WTC11 (cell line): ENCODE measurements at places on chromosomes 7 and 10. TPM values are rescaled to one million over a fixed set of nuclear protein-coding genes. Genes with fewer than 3 reads are reported as not detected.

The LRRD1 gene
- not detected in 3 replicates for total RNA-seq

- DNase-seq = no peak
These were observed 71.8 kb upstream of the DNAJB6 start for GRCh38 chr7:157265051-157265450.

DNA sequence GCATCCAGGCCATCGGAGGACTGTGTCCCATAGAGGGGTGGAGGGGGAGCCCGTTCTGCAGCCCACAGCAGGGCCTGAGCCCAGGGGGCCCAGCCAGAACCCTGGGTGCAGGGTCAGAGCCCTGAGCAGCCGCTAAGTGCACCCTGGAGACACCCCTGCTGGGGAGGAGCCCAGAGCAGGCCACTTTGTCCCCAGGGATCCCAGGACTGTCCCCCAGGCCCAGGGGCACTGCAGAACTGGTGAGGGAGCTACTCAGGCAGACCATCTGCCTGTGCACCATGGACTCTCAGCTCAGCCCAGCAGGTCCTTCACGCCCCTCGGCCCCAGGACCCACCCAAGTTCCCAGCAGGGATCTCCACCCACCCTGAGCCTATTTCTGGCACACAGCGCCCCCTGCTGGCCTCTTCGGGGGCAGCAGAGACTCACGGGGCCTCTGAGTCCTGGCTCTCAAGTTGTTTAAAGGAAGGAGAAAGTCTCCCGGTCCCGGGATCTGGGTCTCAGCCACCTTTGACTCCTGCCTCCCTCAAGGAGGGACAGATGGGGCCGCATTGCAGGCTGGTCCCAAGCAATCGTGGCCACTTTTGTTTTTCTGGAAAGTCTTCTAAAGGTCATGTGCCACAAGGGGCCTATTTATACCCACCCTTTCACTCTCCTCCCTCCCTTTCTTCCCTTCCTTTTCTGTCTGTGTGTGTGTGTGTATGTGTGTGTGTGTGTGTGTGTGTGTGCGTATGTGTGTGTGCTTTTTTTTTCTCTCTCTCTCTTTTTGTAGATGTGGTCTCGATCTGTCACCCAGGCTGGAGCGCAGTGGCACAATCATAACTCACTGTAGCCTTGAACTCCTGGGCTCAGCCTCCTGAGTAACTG is 90.3 kb downstream of the MYL10 start:
- DNase-seq = peak; percentile 80

- no peak for DNase-seq
These were observed 103.2 kb upstream of the WAC start for GRCh38 chr10:28429573-28430216.
